Activated CD8-positive, alpha-beta memory T cell treated with anti-CD3 and anti-CD28 coated beads for 24 hours (primary cell): ENCODE measurements at places on chromosomes 2 and 18.

DNA sequence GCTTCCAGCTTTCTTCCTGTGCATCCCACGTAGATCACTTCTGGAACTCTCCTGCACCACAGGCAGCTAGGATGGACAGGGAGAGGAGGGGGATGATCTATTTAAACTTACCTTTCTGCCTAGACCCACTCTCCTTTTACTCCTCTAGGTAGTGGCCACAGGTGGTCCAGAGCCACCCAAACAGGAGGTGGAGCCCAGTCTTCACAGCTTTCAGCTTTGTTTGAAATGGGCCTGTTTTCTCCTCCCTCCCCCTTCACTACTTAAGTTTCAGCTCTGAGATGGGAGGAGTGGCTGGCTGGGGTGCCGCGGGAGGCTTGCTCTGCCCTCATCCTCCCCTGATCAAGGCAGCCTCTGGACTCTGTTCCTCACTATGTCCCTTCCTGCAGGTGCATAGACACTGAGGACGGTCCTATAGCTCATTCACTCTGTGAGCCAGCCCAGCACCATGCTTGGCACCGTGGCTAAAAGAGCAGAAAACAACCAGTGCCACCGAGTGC lies 12.6 kb upstream of the CELF4 start:
- no peak for DNase-seq

DNA sequence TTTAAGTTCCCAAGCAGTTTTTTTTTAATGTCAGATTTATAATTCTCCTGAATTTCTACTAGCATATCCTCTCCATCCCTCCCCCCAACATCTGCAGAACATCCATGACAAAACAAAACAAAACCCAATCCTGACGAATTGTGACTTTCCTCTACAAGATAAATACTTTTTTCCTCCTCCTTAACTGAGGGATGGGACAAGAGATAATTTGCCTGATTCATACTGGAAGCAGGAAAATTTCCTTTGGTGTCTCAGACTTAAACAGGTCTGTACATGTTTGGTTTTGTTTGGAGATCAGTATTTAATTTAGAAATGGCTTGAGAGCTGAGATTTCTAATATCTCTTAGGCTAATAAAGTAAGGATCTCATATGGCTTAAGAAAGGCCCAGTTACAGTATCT lies 2.2 kb downstream of the CAVIN2 start:
- no peak for DNase-seq

- DNase-seq: no peak
These were observed 425.3 kb downstream of the MBD2 start for GRCh38 chr18:53799134-53799533.

DNA sequence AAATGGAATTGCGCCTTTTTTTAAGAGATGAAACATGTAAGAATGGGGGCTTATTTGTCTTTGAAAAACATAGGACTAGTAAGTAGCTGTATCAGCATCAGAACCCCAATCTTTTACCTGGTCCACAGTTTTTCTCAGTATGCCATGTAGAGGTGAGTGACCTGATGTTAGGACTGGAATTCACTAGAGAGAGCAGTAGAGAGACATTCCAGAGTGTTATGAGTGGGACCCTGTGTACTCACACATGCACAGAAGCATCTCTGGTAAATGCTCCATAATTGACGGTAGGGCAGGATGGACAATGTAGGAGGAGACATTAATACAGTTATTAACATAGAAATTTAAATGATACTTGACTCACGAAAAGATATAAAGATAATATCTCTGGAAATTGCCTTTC lies 1.4 kb upstream of the GALNT13 start:
- no peak for DNase-seq

DNA sequence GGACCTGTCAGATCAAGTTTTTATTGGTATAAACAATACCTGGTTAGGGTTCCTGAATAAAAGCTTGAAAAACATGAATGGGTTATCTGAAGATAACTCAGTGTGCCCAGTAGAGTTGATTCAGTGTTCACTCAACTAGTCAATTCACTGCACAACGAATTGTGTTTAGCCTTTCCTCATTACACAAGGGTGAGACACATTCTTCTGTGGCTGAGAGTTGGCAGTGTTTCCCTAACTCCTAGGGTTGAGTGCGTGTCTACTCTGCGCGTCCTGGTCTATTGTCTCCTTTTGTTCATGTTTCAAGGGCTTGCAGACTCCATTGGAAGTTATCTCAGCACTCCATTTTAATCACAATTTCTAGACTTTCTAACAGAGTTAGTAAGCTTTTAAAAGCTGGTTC lies 32.8 kb upstream of the TMEM178A start:
- no peak for DNase-seq
